ENCODE measurements at places on chromosomes 12 and 14.

- DNase-seq, result no peak
These were observed 158.4 kb downstream of the NDUFA12 start for GRCh38 chr12:94845110-94845509.

GRCh38 chr14:99592933-99593753 is 10.9 kb downstream of the CCDC85C start:
- DNase-seq, result no peak

DNA sequence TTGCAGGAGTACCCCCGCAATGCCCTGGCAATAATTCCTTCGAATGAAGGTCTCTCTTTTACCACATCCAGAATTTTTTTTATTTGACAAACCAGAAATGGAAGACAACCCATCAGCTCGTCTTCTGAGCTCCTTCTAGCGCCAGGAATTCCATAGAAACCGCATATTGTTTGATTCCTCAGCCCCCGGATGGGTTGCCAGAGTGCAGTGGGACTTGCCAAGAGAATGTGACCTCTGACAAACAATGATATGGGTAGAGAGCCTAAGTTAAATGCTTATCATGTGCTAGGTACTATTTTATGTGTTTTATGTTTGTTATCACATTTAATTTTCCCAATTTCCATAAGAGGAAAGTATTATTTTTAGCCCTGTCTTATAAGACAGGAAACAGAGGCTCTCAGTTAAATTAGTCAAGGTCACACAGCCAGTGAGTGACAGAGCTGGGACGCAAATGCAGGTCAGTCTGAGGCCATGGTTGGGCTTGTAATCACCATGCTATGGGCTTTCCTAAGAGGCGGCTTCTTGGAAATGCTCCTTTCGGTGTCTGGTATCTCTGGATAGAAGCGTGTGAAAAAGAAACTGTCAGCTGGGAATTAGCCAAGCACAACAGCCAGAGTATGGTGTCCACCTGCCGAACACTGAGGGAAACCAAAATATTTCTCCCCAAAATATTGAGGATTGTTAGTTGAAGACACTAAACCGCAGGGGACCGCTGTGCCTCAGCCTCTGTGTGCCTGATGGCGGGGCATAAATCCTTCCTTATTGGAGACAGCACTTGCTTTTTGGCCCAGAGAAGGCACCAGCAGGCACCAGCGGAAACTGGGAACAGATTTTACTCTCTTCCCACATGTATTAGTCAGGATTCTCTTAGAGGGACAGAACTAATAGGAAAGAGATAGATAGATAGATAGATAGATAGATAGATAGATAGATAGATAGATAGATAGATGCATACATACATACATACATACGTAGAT is 29.4 kb upstream of the ETFBKMT start:
- no peak for DNase-seq

DNA sequence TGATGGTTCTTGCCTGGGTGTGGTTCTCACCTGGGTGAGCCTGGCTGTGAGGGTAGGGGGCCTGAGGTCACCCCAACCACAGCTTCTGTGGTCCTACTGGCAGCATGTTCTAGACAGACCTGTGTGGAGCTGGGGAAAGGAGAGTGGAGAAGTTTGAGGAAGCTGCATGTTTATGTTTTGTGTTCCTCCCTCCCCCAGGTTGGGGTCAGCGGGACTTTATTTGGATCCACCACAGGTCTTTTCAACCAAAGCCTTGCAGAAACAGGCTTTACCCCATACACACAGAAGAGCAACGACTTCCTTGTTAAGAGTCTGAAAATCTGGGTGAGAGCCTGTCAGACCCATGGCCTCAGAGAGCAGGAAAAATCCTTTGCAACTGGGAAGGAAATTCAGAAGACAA is 5.6 kb downstream of the CD9 start:
- DNase-seq, result no peak

GRCh38 chr12:11576104-11576503 is 73.4 kb upstream of the ETV6 start:
- DNase-seq, result no peak

GRCh38 chr14:53217316-53217994 is 64.3 kb upstream of the DDHD1 start:
- DNase-seq, result peak; percentile 85

GRCh38 chr12:98106031-98106683 is 409.2 kb upstream of the TMPO start:
- no peak for DNase-seq

- DNase-seq, result no peak
These were observed 38.1 kb downstream of the ESRRB start for GRCh38 chr14:76413962-76414600.

GRCh38 chr14:91866511-91867295 is 633 bp downstream of the TC2N start:
- DNase-seq, result no peak

DNA sequence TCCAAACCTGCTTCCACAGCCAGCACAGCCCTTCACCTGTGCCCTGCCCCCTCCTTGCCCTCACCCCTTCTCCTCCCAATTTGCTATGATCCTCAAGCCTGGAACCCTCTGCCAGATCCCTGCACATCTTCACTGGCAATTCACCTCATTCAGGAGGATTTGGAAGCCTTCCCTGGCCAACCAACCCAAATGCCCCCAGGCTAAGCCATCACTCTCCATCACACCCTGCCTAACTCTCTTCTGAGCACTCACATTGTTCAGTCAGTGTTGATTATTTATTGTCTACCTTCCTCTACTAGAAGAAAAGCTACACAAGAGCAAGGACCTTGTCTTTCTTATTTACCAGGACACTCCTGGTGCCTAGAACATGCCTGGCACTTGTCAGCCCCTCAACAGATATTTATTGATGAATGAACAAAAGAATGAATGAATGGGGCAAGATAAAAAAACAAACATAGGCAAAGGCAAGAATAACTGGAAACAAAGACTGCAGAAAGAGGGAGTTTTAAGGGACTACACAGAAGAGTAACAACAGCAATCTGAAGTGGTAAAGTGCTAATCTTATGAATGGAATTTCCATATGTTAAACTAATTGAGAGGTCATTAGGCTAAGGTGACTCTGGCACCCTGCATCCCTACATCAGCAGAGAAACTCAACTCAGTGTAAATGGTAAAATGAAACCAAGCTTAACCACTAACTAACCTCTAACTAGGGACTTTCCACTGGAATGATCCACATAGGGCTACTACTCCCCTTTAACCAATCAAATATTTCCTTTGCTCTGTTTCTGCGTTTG is 33.4 kb downstream of the TMTC1 start:
- no peak for DNase-seq

DNA sequence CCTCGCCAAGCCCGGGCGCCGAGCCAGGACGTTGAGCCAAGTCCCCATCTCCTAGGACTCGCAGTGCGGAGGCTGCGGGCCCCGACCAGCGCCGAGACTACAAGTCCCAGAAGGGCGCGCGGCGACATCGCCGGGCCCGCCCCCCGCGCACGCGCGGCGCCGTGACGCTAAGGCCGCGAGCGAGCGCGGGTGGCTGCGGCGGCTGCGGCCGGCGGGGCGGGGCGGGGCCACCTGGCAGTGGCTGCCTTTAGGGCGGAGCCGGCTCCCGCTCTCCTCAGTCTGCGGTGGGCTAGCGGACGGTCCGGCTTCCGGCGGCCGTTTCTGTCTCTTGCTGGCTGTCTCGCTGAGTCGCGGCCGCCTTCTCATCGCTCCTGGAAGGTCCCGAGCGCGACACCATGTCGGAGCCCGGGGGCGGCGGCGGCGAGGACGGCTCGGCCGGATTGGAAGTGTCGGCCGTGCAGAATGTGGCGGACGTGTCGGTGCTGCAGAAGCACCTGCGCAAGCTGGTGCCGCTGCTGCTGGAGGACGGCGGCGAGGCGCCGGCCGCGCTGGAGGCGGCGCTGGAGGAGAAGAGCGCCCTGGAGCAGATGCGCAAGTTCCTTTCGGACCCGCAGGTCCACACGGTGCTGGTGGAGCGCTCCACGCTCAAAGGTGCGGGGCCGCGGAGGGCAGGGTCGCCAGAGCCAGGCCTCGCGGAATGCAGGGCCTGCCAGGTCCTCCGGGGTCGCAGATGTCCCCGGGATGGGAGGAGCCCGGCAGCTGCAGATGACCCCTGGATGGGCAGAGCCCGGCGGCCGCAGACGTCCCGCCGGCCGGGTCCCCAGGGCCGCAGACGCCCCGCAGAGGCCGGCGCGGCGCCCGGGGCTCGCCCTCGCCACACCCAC is at the start of gene DYNC1H1:
DYNC1H1 (plus strand) TSS at position 277 of the 884 bp plus-strand sequence; CDS start at position 396, 119 bp downstream.
- DNase-seq, result peak; percentile 95

GRCh38 chr12:53596920-53597363 is 29.2 kb downstream of the ATF7 start:
- DNase-seq, result no peak

DNA sequence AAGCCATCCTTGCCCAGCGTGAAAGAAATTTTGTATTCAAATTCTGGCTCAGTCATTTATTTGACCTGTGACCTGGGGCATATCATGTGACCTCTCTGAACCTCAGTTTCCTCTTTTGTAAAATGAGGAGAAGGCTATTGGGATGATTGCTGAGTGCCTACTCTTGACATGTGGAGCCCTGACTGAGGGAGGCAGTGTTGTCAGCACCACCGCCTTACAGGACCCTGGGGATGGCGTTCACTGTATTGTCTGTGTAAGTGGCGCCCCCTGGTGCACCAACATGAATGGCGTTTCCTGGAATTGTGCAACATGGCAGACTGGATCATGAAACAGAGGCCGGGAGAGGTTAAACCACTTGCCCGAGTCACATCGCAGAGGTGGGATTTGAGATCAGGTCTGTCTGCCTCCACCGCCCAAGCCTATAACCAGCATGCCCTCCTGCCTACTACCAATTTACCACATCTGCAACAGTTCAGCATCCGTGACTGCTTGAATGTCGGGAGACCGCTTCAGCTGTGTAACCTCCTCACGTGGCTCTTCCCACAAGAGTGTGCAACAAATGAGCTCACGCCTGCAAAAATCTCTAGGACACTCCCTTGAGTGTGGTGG is 20.1 kb upstream of the CCDC63 start:
- peak; percentile 92 for DNase-seq

- DNase-seq, result no peak
These were observed 880.9 kb downstream of the NRXN3 start for GRCh38 chr14:79050787-79051727.

DNA sequence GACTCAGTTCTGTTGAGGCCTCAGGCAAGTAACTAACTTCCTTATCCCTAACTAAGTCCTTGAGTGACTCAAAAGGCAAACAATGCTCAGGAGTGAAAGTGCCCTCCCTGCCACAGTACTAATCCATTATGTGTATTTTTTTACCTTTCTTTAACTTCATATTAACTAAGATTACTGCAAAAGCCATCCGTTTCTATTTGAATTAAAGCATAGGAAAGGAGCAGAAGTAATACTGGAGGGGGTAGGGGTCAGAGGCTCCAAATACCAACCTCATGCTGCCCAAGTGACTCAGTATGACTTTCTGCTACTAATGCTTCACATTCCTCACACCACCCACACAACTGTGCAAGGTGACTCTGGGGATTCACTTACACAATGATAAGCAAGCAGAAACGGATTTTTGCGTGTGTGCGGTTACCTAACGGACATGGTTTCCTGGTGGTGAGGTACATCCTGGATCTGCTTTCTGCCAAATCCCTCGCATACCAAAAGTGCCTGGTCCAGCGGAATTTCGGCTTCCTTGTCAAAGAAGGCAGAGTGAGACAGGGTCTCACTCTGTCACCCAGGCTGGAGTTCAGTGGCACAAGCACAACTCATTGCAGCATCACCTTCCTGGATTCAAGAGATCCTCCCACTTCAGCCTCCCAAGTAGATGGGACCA is 25.1 kb downstream of the MOK start:
- no peak for DNase-seq

- DNase-seq, result no peak
These were observed 160.1 kb downstream of the STXBP6 start for GRCh38 chr14:24889843-24890242.

DNA sequence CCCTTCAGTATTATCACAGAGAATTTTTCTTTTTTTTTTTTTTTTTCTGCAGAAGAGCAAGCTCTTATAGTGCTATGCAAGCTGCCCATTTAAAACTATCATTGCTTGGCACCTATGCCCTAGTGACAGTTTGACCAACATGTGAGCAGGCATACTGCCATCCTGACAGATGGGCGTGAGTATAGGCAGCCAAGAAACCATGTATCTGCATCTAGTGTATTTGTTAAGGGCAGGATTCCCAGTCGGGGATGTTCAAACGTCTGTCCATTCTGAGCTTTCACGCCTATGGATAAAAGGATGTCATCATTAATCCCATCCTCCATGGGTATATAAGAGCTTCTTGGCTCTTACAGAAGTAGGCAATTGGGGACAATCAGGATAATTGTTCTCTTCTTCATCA is 8.8 kb downstream of the VRK1 start:
- DNase-seq, result no peak

- DNase-seq, result no peak
These were observed 2.8 kb downstream of the ARHGEF40 start for GRCh38 chr14:21072781-21073339.

- DNase-seq, result no peak
These were observed 136.6 kb upstream of the ATXN7L3B start for GRCh38 chr12:74401035-74401434.

DNA sequence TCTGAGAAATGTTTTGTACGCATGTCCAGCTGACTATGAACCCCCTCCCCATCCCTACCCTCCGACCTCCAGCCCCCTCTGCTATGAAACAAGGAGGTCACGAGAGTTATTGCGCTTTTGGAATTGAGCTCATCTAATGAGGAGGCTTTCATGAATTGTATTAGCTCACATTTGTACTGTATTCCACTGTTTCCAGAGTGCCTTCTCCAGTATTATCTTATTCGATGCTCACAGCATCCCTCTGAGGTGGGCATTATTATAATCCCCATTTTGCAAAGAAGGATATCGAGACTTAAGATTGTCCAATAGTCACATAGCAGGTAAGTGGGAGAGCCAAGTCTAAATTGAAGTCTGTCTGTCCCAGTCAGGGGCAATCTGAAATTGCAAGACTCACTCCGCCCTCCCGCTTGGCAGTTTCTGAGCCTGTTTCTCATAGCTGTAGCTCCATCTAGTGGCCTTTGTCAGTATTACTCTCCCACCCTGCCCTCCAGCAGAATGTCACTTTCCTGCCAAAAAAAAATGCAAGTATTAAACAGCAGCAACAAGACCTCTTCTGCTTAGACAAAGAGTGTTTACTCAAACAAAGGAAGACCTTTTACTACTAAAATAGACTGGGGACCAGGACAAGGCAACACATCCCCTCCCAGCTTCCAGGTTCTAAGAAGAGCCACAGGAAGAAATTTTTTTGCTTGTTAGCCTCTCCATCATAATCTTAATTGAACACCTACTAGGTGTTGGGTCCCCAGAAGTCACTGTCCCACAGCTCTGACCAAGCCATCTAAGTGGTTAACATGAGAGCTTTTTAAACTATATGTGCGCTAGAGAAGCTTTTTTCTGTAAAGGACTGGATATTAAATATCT is 48.6 kb upstream of the TMEM233 start:
- peak; percentile 64 for DNase-seq

- no peak for DNase-seq
These were observed 91.3 kb downstream of the AEBP2 start for GRCh38 chr12:19530637-19531023.

- no peak for DNase-seq
These were observed 85.5 kb upstream of the NUDT4 start for GRCh38 chr12:93292213-93292612.

GRCh38 chr12:74408601-74409166 is 129.0 kb upstream of the ATXN7L3B start:
- no peak for DNase-seq
